ENCODE measurements at places on chromosomes 2 and 18. TPM values are rescaled to one million over a fixed set of nuclear protein-coding genes. Genes with fewer than 3 reads are reported as not detected.

KCNJ3 gene
- not detected for total RNA-seq

CCDC121 gene
- total RNA-seq = 0.85 TPM

SLC25A52 gene
- total RNA-seq = not detected

GRP gene
- not detected for total RNA-seq

RHOB gene
- total RNA-seq = 75.2 TPM
